T47D (cell line): ENCODE measurements at places on chromosomes 1 and 21.

- DNase-seq: no peak
Observed at GRCh38 chr1:162631546-162632191, 595 bp upstream of the DDR2 start.

GRCh38 chr1:229169399-229169798, 101.5 kb upstream of the RAB4A start:
- no peak for DNase-seq

DNA sequence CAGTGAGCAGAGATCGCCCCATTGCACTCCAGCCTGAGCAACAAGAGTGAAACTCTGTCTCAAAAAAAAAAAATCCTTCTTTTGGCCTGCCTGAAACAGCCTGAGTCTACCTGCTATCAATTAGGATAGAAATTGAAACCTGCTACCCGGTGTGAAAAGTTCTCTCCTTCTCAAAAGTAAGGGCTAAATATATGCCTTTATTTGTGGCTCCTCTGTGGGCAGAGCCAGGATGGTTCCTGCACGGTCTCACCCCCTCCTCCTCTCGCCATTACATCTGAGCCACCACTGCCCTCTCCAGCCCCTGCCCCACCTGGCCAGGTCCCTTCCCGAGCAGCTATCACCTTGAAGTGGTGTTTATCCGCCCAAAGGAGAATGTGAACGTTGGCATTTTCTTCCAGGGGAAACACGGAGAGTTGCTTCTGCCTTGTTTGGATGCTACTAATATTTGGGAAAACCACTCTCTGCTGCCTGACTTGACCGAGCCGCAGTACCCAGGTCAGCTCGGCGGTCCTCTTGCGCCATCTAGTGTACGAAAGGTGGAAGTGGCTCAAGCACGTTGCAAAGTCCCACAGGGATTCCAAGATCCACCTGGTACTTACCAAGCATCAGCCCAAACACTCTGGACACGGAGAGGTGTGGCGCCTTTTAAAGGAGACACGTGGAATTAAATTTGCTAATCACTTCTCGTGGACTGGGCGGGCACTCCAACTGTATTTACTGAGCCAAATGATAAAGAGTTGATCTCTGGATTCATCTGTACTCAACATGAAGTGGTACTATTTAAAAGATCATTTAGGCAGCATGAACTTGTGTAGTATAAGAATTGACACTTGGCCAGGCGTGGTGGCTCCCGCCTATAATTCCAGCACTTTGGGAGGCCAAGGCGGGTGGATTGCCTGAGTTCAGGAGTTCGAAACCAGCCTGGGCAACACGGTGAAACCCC, 31.9 kb downstream of the SETD4 start:
- DNase-seq: peak; percentile 81

DNA sequence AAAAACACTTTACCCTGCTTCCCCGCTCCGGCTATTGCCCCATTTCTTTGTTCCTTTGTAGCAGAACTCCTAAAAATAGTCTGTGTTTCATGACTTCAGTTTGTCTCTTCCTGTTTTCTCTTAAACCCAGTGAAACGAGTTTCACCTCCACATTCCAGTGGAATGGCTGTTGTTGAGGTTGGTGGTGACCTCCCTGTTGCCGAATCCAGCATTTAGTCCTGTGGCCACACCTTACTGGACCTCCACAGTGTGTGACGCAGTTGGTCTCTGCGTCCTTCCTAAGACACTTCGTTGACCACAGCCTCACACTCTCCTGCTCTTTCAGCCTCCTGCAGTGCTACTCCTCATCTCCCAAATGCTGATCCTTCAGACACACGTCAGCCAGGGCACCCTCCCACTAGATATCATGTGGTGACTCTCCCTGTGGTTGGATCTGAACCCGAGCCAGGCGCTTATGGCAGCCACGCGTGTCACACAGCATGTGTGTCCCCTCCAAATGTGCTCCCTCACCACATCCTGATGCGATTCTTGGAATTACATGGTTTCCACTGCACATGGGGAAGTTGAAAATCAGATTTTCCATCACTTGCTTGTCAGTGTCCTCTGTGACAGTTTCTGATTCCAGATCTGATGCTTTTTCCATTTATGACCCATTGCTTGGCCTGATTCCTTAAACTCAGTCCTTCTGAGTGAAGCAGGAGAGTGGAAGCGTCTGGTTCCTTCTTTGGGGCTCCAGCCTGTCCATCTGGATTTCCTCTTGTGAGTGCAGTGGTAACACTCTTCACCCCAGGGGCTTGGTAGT, 99.1 kb upstream of the ARTN start:
- no peak for DNase-seq

DNA sequence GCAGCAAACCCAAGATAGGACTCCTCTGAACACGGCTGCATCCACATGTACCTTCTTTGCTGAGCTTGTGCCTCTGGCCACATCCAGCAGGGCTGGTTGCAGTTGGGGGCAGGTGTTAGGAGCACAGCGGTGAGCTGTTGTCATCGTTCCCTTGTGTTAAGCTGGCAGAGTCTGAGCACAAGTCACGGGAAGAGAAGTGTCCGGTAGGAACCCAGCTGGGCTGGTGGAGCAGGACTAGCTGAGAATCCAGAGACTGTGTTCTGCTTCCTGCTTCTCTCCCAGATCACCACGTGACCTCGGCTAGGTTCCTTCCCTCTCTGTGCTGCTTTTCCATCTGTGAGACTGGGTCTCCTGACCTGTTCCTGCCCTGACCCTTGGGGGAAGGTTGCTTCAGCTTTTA, 105.1 kb downstream of the PCBP3 start:
- DNase-seq: no peak

DNA sequence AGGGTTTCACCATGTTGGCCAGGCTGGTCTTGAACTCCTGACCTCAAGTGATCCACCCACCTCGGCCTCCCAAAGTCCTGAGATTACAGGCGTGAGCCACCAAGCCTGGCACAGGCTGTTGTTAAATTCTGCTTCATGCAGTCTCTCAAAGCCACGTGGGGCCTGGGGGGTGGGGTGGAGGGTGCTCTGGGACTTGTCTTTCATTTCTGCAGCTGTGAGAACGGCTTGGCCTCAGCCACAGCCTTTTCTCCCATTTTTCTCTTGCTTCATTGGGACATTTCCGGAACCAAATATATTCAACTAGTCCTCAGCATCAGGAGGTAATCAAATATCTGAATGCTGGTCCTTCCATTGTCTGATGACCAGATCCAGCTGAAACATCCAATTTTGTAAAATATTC, 27.6 kb upstream of the KCNE2 start:
- DNase-seq: no peak

GRCh38 chr1:205321162-205321958, at the start of gene NUAK2:
TSS of gene NUAK2 (minus strand) at chr1:205321745. CDS start at chr1:205321628, 117 bp downstream.
- peak; percentile 97 for DNase-seq
